ENCODE measurements at places on chromosomes 11 and 22.

DNA sequence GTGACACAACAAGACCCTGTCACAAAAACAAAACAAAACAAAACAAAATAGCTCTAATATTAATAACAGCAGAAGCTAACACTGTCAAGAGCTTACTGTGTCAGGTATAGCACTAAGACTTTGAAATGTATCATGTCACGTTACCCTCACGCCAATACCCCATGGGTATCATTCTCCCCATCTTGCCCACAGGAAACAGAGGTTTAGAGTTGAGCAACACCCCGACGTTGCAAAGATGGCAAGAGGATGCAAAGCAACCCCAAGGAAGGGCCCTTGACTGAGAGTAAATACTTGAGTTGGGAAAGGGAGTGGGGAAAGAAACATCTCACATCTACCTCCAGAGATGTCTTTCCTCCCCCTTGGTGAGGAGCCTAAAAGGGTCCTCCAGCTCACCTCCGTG, 366.8 kb downstream of the LARGE1 start:
- no peak for DNase-seq

- peak; percentile 97 for DNase-seq
Measured at GRCh38 chr11:12043959-12044791, 35.7 kb upstream of the DKK3 start.

GRCh38 chr11:128848815-128849455, 18.2 kb downstream of the KCNJ1 start:
- DNase-seq: no peak

GRCh38 chr11:69550846-69551245, 69.4 kb downstream of the LINC01488 start:
- DNase-seq: no peak

DNA sequence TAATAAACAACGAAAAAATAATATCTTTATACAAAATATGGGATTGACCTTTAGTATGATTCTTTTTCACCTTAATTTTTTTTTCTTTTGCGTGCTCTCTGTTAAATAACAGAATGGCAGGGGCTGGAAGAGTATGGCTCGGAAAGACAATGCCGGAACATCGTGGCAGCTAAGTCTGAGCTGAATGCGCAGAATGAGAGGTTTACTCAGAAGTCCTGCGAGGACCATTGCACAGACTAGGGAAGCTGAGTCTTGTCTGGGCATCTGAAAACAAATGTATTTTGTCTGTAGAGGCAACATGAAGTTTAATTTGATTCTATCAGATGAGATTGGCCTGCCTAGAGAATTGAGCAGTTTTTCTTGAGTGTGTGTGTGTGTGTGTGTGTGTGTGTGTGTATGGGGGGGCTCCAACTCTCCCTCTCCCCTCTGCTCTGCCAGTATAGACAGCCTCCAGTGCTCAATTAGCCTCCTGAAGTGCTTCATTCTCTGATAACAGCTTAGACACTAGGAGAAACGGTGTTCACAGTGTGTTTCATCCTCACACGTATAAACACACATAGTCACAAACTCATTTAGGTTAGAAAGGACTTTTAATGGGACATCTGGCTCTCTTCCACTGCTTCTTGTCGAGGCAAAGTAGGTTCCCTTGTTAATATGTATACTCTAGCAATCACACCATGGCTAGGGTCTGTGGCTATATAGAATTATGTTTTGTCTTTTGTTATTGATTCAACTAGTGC, 244.3 kb upstream of the SORL1-AS1 start:
- DNase-seq: no peak

GRCh38 chr11:18721561-18722292, 4.3 kb downstream of the IGSF22 start:
- DNase-seq: peak; percentile 25

GRCh38 chr22:43731988-43732387, 80.1 kb downstream of the EFCAB6 start:
- peak; percentile 9 for DNase-seq

GRCh38 chr11:73216465-73216864, 1.6 kb upstream of the P2RY2 start:
- no peak for DNase-seq

GRCh38 chr11:126732981-126733380, 267.6 kb downstream of the KIRREL3 start:
- DNase-seq: no peak

DNA sequence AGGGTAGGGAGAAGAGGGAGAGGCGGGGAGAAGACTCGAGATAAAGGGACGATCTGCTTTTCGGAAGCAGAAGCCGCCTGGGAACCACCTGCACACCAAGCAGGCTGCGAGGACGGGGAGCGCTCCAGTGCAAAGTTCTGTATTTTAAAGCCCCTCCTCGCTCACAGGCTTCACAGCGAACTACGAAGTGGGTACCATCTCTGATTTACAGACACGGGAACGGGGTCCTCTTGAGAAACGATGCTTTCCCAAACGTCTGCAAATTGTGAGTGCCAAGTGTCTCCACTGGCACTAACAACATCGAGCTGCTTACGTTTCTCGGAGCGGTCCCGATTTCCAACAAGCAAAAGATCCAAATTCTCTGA, 700 bp upstream of the STX3 start:
- DNase-seq: no peak

Data from AG10803 (cell line).